Calu3 (cell line): ENCODE measurements at places on chromosomes 4 and X. TPM values are rescaled to one million over a fixed set of nuclear protein-coding genes. Genes with fewer than 3 reads are reported as not detected.

- no peaks in the 10 kb centered on the region for H3K4me1 ChIP-seq
- H3K4me3 ChIP-seq = no peak overlapping the region
- H3K27ac ChIP-seq = no peak overlapping the region
- H3K27me3 ChIP-seq = no peaks in the 10 kb centered on the region
- DNase-seq = no peak
- H3K36me3 ChIP-seq = no peaks in the 10 kb centered on the region
These were observed 151.3 kb upstream of the TTC29 start for GRCh38 chr4:147096667-147097604.

DNA sequence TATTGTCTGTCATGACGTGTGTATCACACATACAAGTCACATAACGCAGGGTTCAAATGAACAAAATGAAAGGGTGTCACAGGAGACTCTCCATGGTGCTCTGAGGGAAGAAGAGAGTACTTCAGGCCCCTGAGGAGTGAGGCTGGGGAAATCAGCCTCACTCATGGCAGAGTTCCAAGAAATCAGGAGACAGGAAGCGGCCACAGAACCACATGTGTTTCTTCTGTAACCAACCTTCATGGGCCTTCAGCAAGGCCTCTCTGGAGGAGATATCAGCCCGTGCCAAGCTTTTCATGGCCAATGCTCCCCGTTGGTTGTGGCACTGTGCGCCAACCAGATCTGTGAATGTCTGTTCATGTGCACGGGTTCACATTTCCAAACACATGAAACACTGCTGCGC, 76.0 kb downstream of the NAT8L start:
- H3K4me1 ChIP-seq = peaks cover 10% of the 10 kb centered on the region
- no peak overlapping the region for H3K27ac ChIP-seq
- no peak for DNase-seq
- H3K36me3 ChIP-seq = no peaks in the 10 kb centered on the region

GRCh38 chr4:154001193-154001592, 212.3 kb upstream of the SFRP2 start:
- no peaks in the 10 kb centered on the region for H3K36me3 ChIP-seq
- no peak overlapping the region for H3K4me3 ChIP-seq
- H3K4me1 ChIP-seq = no peaks in the 10 kb centered on the region
- H3K27ac ChIP-seq = no peak overlapping the region
- no peaks in the 10 kb centered on the region for H3K27me3 ChIP-seq
- no peak for DNase-seq

MAOB gene
- total RNA-seq = 45.0 and 56.8 TPM in 2 replicates

GRCh38 chr4:183887351-183887750, 17.8 kb upstream of the STOX2 start:
- no peaks in the 10 kb centered on the region for H3K4me1 ChIP-seq
- H3K27ac ChIP-seq = no peak overlapping the region
- H3K4me3 ChIP-seq = no peak overlapping the region
- no peaks in the 10 kb centered on the region for H3K36me3 ChIP-seq
- no peak for DNase-seq

DNA sequence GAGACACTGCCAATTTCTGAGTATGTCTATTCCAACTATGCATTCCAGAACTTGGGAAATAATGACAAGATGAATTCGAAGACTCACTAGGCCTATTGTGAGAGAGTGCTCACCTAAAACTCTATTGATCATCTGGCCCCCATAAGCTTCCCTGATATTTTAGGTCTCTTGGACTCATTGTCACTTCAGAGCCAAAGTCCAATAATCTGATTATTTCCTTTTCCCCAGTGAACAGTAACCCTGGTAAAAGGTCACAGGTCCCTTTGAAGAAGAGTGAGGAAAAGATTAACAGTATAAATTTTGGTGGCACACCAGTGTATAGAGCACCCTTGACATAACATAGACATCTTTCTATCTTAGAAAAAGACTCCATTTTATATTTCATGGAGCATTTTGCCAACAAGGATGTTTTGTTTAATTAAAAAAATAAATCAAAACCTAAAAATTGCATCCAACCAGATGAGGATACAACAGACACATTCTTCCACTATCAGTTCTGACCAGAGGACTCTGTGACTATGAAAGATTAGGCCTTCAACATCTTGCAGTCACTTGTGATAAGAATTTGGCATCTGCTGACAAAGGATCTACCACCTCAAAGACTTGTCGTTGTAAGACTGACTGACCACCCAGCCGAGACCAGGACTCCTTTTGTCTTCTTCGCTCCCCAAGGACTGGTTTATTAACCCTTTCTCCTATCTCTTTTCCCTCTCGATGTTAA, 191.9 kb downstream of the MAB21L2 start:
- peaks cover 14% of the 10 kb centered on the region for H3K4me1 ChIP-seq
- no peak overlapping the region for H3K4me3 ChIP-seq
- no peak overlapping the region for H3K27ac ChIP-seq
- no peak for DNase-seq
- no peaks in the 10 kb centered on the region for H3K36me3 ChIP-seq

SCML2 gene
- 1.4 and 1.9 TPM in 2 replicates for total RNA-seq

GRCh38 chr4:135429528-135429927, 1227.9 kb upstream of the PABPC4L start:
- no peak overlapping the region for H3K27ac ChIP-seq
- H3K36me3 ChIP-seq = no peaks in the 10 kb centered on the region
- DNase-seq = no peak
- no peaks in the 10 kb centered on the region for H3K27me3 ChIP-seq
- no peak overlapping the region for H3K4me3 ChIP-seq

DNA sequence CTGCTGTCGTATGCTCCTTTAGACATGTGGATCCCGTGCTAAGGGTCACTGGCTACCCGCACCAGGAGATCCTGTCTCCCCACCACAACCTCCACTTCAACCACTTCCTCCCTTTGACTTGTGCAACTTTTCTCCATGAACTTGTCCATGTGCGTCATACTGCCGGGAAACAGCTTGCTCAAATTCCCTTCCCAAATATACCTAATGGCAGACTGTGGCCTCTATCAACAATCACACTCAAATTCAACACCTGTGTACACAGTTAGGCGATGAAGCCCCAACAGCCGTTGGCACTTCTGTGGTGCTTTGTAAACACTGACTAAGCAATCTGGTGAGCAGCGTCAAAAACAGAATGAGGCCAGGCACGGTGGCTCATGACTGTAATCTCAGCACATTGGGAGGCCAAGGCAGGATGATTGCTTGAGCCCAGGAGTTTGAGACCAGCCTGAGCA, 49.5 kb downstream of the CD99L2 start:
- DNase-seq = no peak
- H3K4me3 ChIP-seq = no peak overlapping the region
- H3K27ac ChIP-seq = no peak overlapping the region
- no peaks in the 10 kb centered on the region for H3K36me3 ChIP-seq
- no peaks in the 10 kb centered on the region for H3K4me1 ChIP-seq
- no peaks in the 10 kb centered on the region for H3K27me3 ChIP-seq

RASL11B gene
- total RNA-seq = 0.42 and 0.64 TPM in 2 replicates

- H3K36me3 ChIP-seq = no peaks in the 10 kb centered on the region
- no peak overlapping the region for H3K27ac ChIP-seq
- no peak for DNase-seq
- peaks cover 59% of the 10 kb centered on the region for H3K27me3 ChIP-seq
- no peaks in the 10 kb centered on the region for H3K4me1 ChIP-seq
These were observed 6.8 kb downstream of the PTCHD1 start for GRCh38 chrX:23341452-23341851.

HSFX3 gene
- not detected in 2 replicates for total RNA-seq

DNA sequence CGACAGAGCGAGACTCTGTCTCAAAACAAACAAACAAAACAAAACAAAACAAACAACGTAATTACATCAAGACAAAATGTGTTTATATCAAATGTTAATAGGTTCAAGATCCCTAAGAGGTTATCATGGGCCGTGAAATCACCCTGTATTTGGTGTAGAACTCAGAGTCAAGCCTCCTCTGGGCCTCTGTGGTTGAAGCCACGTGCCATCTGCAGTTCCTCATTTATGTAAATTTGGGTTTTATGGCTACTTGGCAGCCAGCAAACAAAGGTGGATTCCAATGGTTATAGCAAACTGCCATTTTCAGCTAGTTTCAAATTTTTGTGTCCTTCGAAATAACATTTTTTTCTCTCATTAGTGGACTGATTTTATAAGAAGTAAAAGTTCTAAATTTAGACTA, 16.4 kb downstream of the NSDHL start:
- DNase-seq = no peak
- H3K36me3 ChIP-seq = peaks cover 19% of the 10 kb centered on the region
- H3K4me1 ChIP-seq = no peaks in the 10 kb centered on the region
- no peak overlapping the region for H3K27ac ChIP-seq
- H3K27me3 ChIP-seq = no peaks in the 10 kb centered on the region
- H3K4me3 ChIP-seq = no peak overlapping the region

KCND1 gene
- 8.4 and 9.7 TPM in 2 replicates for total RNA-seq

DNA sequence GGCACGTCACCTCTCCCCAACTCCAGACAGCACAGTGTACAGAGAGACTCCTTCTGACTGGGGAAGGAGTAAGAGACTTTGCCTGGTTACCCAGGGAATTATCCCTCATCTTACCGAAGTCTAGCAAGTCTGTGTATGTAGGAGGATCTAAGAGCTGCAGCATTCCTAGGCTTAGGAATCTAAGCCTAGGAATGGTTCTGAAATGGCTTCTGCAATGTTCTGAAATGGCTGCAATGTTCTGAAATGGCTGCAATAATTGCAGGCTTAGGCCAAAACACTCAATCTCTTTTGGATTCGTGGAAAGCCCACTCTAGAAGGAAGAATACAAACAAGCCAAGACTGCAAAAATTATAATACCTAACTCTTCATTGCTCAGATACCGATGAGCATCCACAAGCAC, 106.4 kb downstream of the SCLT1 start:
- no peaks in the 10 kb centered on the region for H3K27me3 ChIP-seq
- no peak overlapping the region for H3K4me3 ChIP-seq
- no peaks in the 10 kb centered on the region for H3K36me3 ChIP-seq
- H3K27ac ChIP-seq = no peak overlapping the region
- no peaks in the 10 kb centered on the region for H3K4me1 ChIP-seq
- DNase-seq = no peak

DNA sequence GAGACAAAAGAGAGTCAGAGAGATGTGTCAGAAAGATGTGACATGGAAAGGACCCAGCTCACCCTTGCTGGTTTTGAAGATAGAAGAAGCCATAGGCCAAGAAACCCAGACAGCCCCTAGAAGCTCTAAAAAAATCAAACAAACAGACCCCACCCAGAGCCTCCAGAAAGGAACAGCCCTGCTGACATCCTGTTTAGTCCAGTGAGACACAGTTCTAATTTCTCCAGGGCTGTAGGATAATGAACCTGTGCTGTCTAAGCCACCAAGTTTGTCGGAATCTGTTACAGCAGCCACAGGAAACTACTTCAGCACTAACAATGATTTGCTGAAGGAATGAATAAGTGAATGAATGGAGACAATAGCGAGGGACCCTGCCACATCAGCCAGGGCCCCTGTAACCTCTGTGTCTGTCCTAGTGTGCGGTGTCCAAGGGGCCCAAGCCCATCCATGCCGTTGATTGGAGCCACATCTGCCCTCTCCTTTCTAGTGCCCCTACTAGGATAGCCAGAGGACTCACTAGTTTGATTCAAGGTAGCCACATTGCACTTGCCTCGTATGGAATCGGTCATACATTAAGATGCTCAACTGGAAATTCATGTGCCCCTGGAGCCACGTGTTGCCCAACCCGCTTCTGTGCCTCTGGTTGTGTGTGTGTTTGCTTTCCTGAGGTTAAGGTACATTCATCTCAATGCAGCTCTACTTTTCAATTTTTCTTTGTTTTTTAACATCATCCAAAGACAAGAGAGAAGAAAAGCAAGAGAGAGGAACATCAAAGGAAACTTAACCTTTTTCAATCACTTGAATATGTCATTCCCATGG, 32.5 kb upstream of the SLC2A9 start:
- no peak overlapping the region for H3K4me3 ChIP-seq
- H3K36me3 ChIP-seq = peaks cover 4% of the 10 kb centered on the region
- no peaks in the 10 kb centered on the region for H3K27me3 ChIP-seq
- no peak for DNase-seq
- no peak overlapping the region for H3K27ac ChIP-seq

GRCh38 chrX:39791691-39792090, 306.1 kb downstream of the BCOR start:
- H3K36me3 ChIP-seq = no peaks in the 10 kb centered on the region
- no peaks in the 10 kb centered on the region for H3K4me1 ChIP-seq
- H3K27me3 ChIP-seq = no peaks in the 10 kb centered on the region
- H3K4me3 ChIP-seq = no peak overlapping the region
- no peak for DNase-seq
- H3K27ac ChIP-seq = no peak overlapping the region

DNA sequence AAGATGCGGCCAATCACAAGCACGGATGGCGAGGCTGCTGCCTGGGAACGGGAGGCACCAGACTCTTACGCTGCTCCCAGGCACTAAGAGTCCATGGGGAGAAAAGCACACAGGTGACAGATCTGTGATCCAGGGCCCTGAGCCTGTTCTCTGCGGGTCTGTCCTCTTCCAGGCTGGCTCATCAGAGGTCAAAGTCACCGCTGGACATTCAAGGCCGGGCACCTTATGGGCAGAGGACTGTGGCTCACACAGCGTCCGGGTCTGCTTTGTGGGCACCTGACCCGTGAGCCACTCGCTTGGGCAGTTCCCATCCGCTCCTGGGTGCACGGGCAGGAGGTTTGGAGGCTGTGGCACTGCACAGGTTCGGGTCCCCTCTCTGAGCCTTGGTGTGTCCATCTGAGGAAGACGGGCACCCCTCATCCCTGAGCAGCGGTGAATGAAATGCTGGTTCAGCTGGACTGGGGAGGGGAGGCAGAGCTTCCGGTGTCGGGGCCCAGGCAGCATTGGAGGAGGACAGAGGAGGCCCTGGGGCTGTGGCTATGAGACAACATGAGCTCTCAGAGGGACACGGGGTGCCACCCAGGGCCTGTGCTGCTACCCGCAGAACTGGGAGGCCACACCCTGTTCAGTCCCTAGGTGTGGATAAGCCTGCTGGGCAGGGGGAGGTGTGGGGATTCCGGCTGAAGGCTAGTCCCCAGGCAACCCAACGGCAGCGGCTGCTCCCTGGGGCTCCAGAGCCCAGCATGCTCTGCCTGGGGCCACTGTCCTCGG, 61.2 kb upstream of the AFAP1 start:
- DNase-seq = no peak
- no peak overlapping the region for H3K27ac ChIP-seq
- H3K36me3 ChIP-seq = no peaks in the 10 kb centered on the region
- H3K27me3 ChIP-seq = peaks cover 45% of the 10 kb centered on the region
- H3K4me3 ChIP-seq = no peak overlapping the region

GRCh38 chr4:165170819-165171218, 36.5 kb upstream of the KLHL2 start:
- H3K36me3 ChIP-seq = no peaks in the 10 kb centered on the region
- no peak for DNase-seq
- H3K4me1 ChIP-seq = no peaks in the 10 kb centered on the region
- no peak overlapping the region for H3K4me3 ChIP-seq
- no peak overlapping the region for H3K27ac ChIP-seq

GRCh38 chr4:68572653-68573170, 3.4 kb downstream of the UGT2B17 start:
- H3K27ac ChIP-seq = no peak overlapping the region
- DNase-seq = no peak
- H3K36me3 ChIP-seq = no peaks in the 10 kb centered on the region
- no peaks in the 10 kb centered on the region for H3K27me3 ChIP-seq
